ENCODE measurements at places on chromosomes 2 and 18. TPM values are rescaled to one million over a fixed set of nuclear protein-coding genes. Genes with fewer than 3 reads are reported as not detected.

- DNase-seq: no peak
Observed at GRCh38 chr2:216289470-216289869, 82.8 kb downstream of the MARCHF4 start.

DNA sequence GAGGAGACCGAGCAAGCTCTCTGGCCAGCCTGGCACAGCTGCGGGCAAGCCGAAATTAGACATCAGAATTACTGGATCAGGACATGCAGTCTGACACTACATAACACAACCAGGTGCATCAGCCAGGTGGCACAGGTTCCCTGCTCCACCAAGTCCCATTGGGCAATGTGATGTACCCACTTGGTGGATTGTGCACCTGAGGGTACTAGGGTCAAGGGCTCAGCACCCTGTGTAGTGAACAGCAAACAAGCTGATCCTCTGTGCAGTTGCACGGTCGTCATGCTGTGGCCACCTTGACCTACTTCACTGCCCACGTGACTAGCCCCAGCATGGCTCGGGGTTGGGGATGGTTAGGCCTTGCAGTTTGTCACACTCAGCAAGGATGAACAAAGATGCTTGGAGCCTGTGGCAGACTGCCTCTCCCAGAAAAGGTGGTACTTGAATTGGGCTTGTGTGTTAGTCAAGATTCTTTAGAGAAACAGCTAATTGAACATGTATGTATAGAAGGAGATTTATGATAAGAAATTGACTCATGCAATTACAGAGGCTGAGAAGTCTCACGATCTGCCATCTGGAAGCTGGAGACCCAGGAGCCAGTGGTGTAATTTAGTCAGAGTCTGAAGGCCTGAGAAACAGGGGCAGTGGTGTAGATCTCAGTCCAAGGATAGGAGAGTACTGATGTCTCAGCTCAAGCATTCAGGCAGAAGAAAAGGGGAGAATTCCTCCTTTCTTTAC lies 71.4 kb upstream of the TMEM87B start:
- DNase-seq: no peak

- no peak for DNase-seq
Observed at GRCh38 chr2:217691920-217692666, 310.7 kb downstream of the TNS1 start.

GRCh38 chr18:2635586-2635985 lies 19.9 kb upstream of the SMCHD1 start:
- DNase-seq: no peak

- DNase-seq: no peak
Observed at GRCh38 chr2:203484266-203485112, 50.6 kb downstream of the RAPH1 start.

FAM237A gene
- not detected for polyA plus RNA-seq
